Renal cortical epithelial cell (primary cell): ENCODE measurements at places on chromosomes 12 and 14. TPM values are rescaled to one million over a fixed set of nuclear protein-coding genes. Genes with fewer than 3 reads are reported as not detected.

GLI1 gene
- total RNA-seq, result 0.50 TPM in 1 of 2 replicates, not detected in the other

KRT84 gene
- not detected in 2 replicates for total RNA-seq

MYO1A gene
- total RNA-seq, result not detected in 2 replicates

DNA sequence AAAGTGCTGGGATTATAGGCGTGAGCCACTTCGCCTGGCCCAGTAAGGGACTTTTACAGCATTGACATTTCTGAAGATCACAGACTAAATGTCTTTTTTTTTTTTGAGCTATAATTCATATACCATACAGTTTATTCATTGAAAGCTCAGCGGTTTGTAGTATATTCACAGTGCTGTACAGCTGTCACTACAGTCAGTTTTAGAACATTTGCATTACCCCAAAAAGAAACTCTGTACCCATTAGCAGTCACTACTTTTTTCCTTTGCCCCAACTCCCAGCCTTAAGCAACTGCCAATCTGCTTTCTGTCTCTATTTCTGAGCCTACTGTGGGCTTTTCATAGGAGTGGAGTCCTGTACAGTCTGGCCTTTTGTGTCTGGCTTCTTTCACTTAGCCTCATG is 8.2 kb downstream of the BRI3BP start:
- no peak for DNase-seq

DNA sequence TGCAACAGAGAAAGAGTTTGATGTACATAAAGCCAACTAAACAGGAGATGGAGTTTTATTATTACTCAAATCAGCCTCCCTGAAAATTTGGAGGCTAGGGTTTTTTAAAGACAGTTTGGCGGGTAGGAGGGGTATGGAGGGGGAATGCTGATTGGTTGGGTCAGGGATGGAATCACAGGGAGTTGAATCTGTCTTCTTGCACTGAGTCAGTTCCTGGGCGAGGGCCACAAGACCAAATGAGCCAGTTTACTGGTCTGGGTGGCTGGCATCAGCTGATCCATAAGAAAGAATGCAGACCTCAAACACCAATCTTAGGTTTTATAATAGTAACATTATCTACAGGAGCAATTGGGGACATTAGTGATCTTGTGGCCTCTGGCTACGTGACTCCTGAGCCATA is 64.9 kb downstream of the RIN3 start:
- peak; percentile 21 for DNase-seq

DNA sequence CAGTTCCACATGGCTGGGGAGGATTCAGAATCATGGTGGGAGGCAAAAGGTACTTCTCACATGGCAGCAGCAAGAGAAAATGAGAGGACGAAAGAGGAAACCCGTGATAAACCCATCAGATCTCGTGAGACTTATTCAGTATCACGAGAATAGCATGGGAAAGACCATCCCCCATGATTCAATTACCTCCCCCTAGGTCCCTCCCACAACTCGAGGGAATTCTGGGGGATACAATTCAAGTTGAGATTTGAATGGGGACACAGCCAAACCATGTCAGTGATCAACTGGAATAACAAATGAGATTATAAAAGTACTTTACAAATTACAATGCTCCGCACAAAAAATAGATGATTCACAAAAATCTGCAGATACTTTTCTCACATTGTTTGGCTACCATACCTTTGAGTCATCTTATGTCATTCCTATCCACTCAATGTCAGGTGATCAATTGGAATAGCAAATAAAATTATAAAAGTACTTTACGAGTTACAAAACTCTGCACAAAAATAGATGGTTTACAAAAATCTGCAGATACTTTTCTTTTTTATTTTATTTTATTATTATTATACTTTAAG is 338.9 kb downstream of the C12orf50 start:
- DNase-seq, result peak; percentile 21

- no peak for DNase-seq
Measured at GRCh38 chr12:94309373-94309772, 150.3 kb downstream of the CEP83 start.

GRCh38 chr14:21168055-21168454 is 12.2 kb upstream of the OR5AU1 start:
- peak; percentile 23 for DNase-seq

- DNase-seq, result peak; percentile 36
Measured at GRCh38 chr14:82710267-82710841, 1176.7 kb upstream of the SEL1L start.

DNA sequence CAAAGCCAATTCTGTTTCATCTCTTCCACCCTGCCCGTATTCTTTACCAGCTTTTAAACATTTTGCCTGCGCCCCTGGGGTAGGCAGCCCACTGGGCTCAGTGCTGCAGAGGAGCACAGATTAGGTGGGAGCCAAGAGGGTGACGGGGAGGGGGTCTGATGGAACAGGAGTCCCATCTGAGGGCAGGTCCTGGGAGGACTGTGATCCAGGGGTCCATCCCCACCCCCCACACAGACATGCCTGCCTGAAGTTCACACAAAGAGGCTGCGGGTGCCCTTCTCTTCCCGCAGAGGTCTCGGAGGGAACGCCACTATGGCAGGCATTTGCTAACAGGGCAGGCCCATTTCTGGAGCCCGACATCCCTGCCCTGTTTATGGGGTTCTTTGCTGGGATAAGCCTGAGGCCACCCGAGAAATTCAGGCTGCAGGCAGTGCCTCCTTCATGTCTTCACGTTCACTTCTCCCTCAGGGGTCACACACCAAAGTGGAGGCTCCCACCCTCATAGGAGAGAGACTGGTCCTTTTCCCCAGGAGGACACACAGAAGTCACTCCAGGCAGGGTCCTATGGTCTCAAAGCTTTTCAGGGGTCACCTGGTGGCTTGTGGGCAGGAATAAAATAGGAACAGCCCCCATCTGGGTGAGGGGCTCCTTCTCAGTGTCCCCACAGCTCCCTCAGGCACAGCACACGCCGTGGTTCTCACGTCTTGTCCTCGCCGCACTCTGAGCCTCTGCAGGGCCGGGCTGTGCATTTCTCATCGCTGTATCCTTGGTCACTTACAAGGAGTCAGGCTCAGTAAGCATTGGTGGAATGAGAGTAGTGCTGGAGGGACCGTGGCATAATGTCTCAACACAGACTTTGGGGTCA is 12.9 kb downstream of the VASH1 start:
- DNase-seq, result no peak
